ENCODE measurements at places on chromosomes 6 and 20.

DNA sequence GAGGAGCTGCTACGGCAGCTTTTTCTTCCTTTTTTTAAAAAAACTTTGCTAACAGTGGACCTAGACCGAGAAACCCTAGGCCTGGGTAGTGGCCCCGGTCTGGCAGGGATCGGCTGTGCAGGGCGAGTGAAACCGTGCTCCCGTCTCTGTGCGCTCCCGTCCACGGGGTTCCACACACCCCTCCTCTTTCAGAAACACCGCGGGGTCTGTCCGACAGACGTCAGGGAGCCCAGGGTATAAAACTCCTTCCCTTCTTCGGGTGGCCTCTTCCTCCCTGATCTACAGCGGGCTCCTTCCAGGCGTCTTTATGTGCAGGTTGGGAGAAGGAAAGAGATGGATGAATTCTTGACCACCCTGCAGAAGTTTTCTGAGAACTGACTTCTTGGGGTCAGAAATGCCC is 27.1 kb upstream of the SMOC2 start:
- DNase-seq = no peak

GRCh38 chr6:12065321-12066140 is 53.4 kb downstream of the HIVEP1 start:
- no peak for DNase-seq

DNA sequence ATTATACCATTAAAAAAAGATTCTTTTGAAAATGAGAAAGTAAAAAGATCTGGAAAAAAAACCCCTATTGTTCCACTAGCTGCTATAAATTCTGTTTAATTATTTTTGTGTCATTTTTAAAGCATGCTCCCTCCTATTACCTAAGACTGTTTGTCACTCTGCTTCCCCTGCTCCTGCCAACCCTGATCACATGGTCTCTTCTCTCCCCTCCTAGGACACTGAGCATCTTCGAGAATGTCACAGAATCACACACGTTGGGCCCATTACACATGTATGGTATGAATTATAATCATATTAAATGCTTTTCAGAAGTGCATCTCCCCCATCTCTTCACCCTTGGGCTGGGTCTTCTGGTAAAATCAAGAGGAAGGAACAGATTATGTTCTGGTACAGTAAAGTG is 6.2 kb downstream of the SNAP91 start:
- DNase-seq = no peak

DNA sequence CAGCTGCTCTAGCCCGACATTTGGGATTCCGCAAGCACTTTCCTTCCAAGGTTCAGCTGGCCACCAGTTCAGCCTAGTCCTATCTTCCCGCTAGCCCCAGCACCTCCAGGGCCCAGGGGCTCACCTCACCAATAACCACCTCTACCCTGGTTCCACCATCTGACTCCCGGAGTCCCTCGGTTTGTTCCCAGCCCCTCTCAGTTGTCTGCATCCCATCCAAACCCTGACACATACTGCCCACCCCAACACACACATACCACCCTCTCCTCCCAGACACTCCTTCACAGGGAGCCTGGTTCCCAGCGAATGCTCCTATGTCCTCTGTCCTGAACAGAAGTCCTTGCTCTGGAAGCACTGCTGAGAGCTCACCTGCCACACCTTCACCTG is 418 bp downstream of the TNXB start:
- DNase-seq = no peak

GRCh38 chr6:168504366-168504765 is 63.4 kb downstream of the SMOC2 start:
- no peak for DNase-seq

GRCh38 chr6:103107985-103108384 is 1714.5 kb downstream of the GRIK2 start:
- no peak for DNase-seq

DNA sequence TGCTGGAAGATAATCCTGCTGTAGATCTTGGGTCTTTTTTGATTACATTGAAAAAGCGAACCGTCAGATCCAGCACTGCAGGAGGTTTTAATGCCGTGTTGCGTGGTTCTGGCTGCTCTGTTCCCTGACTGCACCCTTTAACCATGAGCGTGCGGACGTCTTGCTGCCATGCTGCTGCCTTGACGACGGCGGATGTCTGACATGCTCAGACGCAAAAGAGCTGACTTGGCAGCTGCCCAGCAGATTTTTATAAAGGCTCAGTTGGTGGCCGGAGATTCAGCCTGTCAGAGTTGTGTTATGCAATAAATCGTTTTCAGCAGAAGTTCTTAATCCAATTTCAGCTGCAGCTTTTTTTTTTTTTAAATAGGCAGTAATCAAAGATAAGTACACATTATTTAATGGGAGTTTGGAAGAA is 119.4 kb downstream of the JARID2 start:
- DNase-seq = peak; percentile 65

DNA sequence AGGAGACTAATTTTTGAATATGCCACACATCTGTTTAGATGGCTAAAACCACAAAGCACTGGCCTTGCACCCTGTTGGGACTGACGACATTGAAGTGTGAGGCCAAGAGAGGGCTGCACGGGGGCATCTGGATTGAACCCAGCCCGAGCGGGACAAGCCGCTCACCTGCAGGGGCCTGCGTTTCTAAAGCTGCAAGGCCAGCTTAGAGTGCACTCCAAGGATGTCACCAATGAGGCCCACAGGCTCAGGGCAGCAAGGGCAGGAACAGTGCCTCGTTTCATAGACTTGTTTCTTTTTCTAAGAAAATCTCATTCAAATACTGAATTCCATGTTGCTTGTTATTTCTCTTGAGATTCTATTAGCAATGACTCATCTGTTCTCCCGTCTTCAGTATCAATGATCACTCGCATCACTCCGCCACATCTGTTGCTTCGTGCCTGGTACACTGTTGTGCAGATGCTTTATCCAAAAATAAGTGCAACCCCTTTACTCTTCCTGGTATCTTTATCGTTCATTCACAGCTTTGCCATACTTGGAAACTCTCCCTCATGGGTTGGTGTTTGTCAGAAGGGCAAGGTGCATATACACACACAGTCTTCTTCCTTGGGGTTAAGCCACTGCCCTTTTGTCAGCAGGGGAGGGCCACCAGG is 120.1 kb downstream of the IRF4 start:
- DNase-seq = no peak

DNA sequence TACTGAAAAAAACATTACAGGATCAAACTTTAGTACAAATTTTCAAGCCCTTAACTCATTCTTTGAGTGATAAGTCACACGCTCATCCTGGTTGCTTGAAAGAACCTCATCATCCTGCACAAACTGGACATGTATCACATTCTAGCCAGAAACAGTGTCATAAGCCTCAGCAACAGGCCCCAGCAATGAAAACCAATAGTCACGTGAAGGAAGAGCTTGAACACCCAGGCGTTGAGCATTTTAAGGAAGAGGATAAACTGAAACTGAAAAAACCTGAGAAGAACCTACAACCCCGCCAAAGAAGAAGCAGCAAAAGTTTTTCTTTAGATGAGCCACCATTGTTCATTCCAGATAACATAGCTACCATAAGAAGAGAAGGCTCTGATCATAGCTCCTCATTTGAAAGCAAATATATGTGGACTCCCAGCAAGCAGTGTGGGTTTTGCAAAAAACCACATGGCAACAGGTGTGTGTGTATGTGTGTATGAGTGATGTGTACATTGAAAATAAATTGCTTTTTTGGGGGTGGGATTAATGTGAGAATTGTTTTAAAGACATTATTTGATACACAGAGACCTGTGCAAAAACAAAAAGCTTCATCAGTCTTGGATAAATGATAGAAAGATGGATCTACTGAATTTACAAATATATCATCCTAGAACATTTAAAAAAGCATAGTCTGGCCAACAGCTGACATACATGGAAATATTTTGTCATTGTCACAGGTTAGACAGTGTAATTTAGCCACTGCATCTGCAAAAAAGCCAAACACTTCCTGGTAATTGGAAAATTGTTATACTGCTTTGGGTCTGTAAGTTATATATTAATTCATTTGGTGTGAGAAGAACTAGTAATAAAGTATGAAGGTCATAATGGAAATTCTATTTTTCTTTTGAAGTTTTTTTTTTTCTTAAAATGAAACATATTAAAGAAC is 50.1 kb downstream of the PHF3 start:
- DNase-seq = no peak

GRCh38 chr6:137016356-137016755 is 28.4 kb downstream of the IL20RA start:
- no peak for DNase-seq

DNA sequence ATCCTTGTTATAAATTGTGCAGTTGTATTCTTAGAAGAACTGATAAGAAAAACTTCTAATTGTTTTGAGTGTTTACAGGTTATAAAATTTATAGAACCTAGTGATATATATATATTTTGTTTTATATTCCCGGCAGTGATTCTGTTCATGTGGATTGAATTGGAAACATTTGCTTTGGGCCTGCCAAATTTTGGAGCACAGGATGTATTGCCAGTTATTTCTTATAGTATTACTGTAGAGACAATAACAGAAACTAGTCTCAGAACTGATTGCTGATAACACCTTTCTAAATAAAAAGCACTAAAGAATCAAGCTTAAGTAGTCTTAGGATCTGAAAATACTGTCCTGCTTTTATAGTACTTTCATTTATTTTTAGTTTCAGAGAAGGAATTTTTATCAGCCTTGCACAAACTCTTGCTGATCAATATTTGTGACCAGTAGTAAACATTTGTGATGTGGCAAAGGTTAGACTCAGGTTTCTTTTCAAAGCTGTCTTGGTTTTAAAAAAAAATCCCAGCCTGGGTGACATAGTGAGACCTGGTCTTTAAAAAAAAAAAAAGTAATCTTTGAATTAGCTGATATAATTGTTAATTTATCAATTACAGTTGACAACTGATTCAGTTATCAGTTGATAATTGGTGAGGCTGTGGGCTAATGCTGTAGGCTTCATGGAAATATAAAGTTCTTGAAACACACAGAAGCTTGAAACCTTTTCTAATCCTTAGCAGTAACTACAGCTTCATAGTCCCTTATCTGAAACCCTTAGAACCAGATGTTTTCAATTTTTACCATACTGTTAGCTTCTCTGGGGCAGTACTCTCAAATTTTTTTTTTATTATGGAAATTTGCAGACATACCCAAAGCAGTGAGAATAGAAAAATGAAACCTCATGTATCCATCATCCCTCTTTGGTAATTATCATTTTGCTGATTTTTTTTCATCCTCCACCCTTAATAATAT is 42.4 kb downstream of the RNGTT start:
- no peak for DNase-seq
